SHP77 (cell line): ENCODE measurements at places on chromosomes 3 and 15.

DNA sequence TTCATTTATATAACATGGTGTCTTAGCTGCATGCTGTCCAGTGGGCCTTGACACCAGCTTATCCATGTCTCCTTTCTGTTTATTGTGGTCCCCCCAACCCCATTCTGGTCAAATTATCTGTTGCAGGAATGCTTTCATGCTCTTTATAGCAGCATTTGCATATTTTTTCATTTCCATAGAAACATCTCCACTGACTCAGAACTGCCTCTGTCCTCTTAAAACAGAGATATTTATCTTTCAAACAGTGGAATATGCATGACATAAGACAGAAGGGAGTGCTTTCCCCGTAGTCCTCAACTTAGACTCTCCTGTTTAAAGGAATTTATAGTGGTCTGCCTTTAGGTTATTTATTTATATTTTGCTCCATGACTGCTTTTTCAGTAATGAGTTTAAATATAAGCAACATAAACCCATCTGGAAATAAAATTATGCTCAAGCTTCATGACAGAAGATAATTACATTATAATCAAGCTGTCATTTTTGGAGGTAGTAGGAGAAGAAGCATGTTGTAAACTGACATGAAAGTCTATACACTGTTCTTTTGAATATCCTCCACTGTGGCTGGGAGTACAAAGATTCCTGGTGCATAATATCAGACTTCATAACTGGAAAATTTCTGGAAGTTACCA is 179.5 kb upstream of the CD96 start:
- DNase-seq = no peak

DNA sequence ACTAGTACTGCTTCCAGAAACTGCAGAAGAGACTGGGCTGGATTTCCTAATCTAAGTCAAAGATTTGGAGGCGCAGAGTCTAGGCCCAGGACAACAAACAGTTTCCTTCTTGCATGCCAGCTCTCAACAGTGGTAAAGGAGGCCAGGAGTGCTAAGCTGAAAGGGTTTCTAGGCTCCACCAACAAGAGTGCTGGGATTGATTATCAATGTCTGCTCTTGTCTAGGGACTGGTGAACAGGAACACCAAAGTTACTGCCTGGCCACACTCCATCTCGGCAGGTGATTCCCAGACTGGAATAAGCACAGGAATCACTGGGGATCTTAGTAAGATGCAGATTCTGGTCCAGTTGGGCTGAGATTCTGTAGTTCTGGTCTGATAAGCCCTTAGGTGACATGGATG is 22.8 kb upstream of the FGD5 start:
- DNase-seq = no peak

- no peak for DNase-seq
Observed at GRCh38 chr3:177931346-177931745, 604.9 kb upstream of the KCNMB2 start.

DNA sequence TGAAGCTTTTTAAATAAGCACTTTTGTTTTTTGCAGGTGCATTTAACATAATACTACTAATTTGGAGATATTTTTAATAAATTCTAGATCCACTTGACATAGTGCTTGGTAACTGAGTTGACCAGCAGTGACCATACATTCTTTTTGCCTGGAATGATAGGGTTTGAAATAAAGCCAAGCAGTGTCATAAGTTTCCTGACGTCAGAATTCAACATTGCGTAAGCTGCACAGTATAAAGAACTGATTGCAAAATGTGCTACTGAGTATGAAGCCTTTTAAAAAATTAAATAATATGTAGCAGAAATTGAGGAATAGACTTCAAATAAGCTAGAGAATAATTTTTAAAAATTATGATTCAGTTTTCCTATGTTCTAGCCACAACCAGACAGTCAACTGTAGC is 454.6 kb upstream of the ARPP21 start:
- no peak for DNase-seq

DNA sequence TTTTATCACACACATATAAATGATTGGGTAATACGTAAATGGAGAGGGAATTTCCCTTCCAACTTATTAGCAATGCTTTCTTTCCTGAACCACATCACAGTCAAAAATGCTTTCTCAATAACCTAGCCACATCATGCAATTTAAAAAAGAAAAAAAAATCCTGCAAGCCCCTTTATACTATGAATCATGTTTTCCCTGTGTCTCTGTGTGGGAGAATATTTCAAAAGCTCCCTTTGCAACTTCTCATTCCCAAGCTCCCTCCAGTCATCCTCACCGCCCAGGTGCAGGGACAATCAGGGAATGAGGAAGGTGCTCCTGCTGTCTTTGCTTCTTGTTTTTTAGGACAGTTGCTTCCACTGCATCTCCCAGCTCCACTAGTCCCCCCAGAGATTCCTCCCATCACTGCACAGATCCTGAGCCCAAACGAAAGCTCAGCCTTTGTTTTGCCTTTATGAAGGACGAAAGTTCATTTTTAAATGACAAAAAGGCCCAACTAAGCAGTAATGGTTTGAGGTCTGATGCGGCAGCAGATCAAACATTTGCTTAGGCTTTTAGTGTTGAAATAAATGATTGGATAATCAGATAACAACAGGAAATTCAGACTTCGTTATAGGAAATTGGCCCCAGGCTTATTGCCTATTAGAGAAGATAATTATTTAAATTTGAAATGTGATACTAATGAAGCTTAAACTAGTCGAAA is 47.8 kb upstream of the ADGRG7 start:
- DNase-seq = no peak

DNA sequence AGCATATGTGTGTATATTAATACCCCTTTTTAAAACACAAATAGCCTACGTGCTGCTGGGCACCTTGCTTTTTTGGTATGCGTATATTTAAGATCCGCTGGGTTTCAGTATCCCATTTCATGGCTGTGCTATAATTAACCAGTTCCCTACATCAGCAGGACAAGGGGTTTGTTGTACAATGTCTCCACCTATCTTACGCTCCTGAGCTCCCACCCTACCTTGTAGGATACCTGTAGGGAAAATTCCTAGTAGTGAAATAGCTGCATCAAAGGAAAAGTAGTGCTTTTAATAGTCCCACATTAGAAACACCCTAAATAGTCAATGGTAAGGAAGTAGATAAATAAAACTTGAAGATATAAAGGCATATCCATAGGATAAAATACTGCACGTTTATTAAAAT is 1.4 kb downstream of the MAP6D1 start:
- DNase-seq = peak; percentile 16

GRCh38 chr3:111767756-111768445 is 91.2 kb upstream of the PHLDB2 start:
- DNase-seq = no peak

DNA sequence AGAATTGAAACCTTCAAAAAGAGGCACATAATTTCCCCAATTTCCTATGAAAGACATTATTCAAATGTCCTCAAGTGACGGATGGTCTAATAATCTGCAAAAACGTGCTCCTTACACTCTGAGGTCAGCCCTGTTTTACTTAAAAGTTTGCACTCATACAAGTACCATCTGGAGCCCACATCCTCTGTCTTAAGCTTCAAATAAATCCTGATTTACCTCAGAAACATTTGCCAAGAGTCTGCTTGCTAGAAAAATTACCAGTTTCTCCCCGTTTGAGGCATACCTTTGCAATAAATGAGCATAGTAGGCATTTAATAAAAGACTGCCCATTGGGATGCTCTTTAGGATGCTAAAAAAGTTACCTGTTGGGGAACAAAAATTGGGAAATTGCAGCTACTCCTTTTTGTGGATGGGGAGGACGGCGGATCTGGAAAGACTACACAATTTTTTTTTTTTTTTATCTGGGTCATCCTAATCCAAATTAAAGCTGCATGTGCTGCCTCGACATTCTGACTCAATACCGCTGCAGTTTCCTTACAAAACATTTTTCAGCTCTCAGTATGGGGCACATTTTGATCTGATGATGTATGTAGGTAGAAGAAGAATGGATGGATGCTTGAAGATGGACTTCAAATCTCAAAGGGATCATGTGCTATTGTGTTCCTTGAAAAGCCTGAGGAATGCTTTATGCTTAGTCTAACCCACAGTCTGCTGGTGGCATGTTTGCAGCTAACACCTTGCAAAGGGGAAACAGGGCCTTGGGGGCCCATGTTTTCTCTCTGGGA is 233.7 kb upstream of the ADAMTS9 start:
- no peak for DNase-seq

DNA sequence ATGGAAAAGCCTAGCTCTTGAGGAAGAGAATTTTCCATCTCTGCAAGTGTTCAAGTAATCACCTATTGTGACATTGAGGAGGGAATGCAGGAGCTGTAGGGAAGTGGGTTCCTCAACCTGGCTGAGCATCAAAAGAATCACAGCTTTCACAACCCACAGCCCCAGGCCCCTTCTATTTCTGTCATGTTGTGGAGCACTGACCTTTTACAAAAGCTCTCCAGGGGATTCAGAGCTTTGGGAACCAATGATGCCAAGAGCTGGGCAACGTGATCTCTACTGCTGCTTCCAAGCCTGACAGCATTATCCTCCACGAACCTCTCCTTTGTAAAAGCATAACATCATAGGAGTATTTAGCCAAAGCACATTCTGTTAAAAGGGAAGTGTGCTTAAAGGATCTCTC is 231.1 kb downstream of the ADAMTS9 start:
- no peak for DNase-seq

- no peak for DNase-seq
Observed at GRCh38 chr15:67066041-67066958, 898 bp downstream of the SMAD3 start.

- DNase-seq = peak; percentile 62
Observed at GRCh38 chr3:183807209-183807728, 18.1 kb downstream of the MAP6D1 start.

- no peak for DNase-seq
Observed at GRCh38 chr15:90571063-90571541, 41.4 kb downstream of the CRTC3 start.

DNA sequence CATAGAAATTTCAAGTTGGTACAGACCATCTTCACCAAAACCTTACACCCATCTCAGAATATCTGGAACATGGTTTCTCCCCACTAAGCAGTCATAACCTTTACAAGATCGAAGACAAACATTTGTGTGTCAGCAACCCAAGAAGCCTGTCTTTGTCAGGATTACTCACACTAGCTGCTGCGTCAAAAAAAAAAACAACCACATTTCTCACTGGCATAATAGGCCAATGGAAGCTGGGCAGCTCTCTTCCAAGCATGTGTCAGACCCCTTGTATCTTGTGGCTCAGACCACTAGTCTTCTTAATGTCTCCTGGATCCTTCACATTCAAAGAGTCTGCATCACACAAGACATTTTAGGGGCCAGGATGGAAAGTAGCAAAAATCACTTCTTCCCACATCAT is 266.9 kb upstream of the IGF1R start:
- no peak for DNase-seq

- DNase-seq = no peak
Observed at GRCh38 chr3:189664311-189664710, 33.1 kb downstream of the TP63 start.

- DNase-seq = no peak
Observed at GRCh38 chr15:31296219-31296645, 30.4 kb upstream of the KLF13 start.

DNA sequence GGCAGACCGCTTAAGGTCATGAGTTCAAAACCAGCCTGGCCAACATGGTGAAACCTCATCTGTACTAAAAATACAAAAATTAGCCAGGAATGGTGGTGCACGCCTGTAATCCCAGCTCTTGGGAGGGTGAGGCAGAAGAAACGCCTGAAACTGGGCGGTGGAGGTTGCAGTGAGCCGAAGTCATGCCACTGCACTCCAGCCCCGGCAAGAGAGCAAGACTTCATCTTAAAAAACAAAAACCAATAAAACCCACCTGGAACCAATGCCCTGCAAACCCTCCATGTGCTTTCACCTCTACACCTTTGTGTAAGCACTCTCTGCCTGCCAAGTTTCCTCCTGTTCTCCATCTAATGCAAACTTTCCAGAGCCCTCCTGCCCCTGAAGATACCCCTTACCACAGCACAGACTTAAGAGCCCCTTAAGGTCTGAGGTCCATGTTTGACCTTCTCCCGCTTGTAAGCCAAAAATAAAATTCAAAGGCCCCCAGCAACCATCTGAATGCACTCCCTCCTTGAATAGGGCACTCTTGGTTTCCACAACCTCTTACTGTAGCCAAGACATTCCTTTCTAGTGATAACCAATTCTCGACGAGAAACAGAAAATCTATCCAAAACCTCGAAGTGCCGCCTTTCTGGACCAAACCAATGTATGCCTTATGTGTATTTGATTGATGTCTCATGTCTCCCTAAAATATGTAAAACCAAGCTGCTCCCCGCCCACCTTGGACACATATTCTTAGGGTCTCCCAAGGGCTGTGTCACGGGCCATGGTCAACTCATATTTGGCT is 3.0 kb downstream of the RPL32 start:
- no peak for DNase-seq

- no peak for DNase-seq
Observed at GRCh38 chr3:173823911-173824460, 426.4 kb downstream of the NLGN1 start.

- DNase-seq = no peak
Observed at GRCh38 chr3:52090131-52090932, 34.0 kb upstream of the DUSP7 start.

- DNase-seq = no peak
Observed at GRCh38 chr15:31004220-31004733, 12.8 kb upstream of the MTMR10 start.

DNA sequence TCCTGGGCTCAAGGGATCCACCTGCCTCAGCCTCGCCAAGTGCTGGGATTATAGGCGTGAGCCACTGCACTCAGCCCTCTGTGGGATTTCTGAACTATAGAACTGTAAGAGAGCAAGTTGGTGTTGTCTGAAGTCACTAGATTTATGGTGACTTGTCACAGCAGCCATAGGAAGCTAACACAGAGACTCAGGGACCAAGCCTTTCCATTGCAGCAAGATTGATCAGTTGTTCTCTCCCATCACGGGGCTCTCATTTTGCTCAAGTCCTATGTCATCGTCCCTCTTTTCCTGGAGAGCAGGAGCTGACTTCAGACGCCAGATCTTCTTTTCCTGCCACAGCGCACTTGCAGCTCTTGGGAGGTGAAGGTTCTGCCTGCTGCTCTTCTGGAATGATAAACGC is 61.0 kb downstream of the APBA2 start:
- no peak for DNase-seq

DNA sequence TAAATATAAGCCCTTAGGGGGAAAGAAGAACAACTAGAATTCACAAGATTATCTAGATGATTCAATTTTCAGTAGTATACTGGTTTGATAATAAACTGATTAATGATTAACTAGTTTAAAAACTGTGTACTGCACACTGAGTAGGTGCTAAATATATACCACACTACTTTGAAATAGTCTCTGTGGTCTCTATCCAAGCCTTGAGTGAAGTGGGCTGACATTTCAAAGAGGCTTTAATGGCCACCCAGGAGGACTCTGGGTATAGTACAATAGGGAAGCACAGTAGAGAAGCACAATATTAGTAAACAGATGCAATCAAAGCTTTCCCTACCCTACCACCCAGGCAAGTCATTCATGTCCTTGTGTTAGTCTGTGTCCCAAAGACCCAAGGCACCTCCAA is 46.7 kb downstream of the FILIP1L start:
- no peak for DNase-seq

- no peak for DNase-seq
Observed at GRCh38 chr3:173025941-173026340, 115.1 kb downstream of the SPATA16 start.

DNA sequence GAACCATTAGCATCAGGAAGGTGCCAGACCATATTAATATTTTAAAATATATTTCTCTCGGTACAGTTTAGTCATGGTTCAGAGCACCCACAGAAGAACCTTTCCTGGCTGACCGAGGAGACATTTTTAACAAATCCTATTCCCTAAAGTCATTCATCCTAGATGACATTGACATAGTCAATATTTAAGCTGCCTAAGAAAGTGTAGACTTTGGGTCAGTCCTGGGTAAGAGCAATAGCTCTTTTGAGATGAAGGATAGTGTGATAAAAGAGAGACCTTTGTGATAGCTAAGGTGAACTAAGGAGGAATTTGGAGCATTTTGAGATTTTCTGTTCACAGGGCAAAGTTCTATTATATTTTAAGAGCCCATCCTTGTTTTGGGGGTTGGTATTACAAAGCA is 47.5 kb downstream of the ZNF609 start:
- no peak for DNase-seq
